Gastroesophageal sphincter (tissue), 4 donors: ENCODE measurements at places on chromosomes 2 and 18. TPM values are rescaled to one million over a fixed set of nuclear protein-coding genes. Genes with fewer than 3 reads are reported as not detected.

Gene NETO1
- 0.23 TPM for total RNA-seq

DNA sequence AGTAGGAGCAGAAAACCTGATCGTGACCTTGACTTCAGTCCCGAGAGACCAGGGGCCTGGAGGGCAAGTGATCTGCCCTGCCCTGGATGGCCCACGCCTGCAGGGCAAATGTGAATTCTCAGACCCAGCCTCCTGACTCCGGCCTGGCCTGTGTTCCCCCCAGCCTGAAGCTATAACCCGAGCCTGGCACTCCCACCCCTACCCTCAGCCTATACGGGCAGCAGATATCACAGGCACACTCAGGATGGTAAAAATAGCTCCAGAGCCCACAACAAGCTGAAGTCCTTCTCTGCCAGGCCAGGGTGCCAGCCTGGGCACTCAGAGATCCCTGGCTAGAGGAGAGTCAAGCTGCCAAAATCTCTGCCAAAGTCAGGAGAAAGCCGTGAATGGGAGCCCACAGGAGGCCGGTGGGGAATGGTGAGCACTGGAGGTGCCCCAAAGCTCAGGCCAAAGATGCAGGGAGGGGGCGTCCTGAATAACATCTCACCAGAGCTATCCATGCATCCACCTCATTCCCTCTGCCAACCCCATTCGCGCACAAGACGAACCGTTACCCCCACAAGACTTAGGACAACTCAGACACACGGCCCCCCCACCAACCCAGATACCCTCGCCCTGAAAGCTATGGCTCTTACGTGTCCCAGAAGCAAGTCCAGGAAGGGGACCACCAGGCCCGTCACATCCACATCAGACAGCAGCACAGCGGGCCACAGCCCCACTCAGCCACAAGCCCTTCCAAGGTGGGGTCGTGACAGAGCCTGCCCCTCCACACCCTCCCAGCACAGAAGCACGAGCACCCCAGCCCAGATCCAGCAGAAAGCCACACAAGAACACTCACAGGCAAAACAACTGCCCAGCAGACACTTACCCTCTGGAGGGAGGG, 144.9 kb downstream of the TNS1 start:
- ATAC-seq = peak; percentile 27
- H3K4me3 ChIP-seq = peak overlapping the region; percentile 42
- H3K4me1 ChIP-seq = peaks cover 100% of the 10 kb centered on the region

DNA sequence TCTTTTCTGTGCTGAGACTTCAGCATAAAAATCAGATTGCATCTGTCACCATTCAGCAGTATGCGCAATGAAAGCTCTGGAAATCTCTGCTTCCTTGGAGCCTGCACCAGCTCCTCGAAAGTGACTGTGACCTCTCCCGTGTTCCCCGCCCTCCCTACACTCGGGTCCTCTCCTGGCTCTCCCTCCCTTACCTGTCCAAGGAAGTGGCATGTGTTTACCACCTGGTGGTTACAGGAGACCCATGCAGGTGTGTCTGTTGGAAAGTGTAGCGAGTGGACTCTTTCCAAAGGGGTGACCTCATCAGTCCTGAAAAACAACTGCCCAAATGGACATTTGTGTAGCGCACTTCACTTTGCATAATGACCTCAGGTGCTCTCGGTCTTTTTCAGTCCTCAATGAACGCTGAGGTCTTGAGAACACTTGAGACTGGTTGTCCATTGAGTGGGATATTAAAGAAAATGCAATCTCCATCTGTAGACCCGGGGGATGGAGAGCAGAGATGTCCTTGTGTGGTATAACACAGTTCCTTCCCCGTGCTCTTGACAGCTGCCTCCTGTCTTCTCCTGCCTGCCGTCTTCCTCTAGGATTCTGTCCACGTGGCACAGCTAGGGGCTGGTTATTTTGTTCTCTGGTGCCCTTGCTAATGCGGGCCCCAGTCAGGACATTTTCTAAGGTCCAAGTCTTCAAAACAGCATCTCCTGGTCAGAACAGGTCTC, 133.2 kb downstream of the ACKR3 start:
- H3K4me3 ChIP-seq = no peak overlapping the region
- H3K4me1 ChIP-seq = no peaks in the 10 kb centered on the region
- no peaks in the 10 kb centered on the region for H3K36me3 ChIP-seq
- no peaks in the 10 kb centered on the region for H3K27me3 ChIP-seq
- ATAC-seq = no peak

- H3K27me3 ChIP-seq = no peaks in the 10 kb centered on the region
- no peak overlapping the region for H3K4me3 ChIP-seq
- no peak overlapping the region for H3K27ac ChIP-seq
- H3K4me1 ChIP-seq = no peaks in the 10 kb centered on the region
Observed at GRCh38 chr2:170084820-170085491, 93.0 kb upstream of the MYO3B start.

DNA sequence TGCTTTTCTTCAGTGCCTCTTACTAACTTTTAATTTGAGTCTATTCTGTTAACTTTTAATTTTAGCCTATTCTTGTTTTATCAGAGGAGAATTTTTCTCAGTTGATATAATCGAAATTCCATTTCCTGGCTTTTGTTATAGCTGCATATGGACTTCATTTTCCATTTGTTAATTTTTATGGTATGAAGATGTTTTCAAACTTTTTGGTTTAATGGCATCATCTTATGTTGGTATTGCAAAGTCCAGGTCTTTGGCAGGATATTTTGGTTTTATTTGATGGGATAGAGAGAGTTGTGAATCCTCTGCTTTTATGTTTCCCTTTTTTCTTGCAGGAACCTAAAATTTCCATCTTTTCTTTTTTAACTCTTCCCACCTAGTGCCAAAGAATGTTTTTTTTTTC, 70.9 kb upstream of the RAPGEF4 start:
- ATAC-seq = no peak
- no peaks in the 10 kb centered on the region for H3K4me1 ChIP-seq
- no peaks in the 10 kb centered on the region for H3K27me3 ChIP-seq
- H3K36me3 ChIP-seq = no peaks in the 10 kb centered on the region

- H3K27me3 ChIP-seq = no peaks in the 10 kb centered on the region
- H3K27ac ChIP-seq = peak overlapping the region; percentile 46
- ATAC-seq = no peak
- H3K4me3 ChIP-seq = no peak overlapping the region
- peaks cover 4% of the 10 kb centered on the region for H3K4me1 ChIP-seq
- H3K36me3 ChIP-seq = no peaks in the 10 kb centered on the region
Observed at GRCh38 chr2:189362283-189362682, 79.0 kb upstream of the WDR75 start.

GRCh38 chr2:173401716-173402326, 47.1 kb downstream of the CDCA7 start:
- peak overlapping the region; percentile 22 for H3K4me3 ChIP-seq
- peaks cover 21% of the 10 kb centered on the region for H3K4me1 ChIP-seq
- peaks cover 93% of the 10 kb centered on the region for H3K27me3 ChIP-seq
- no peak overlapping the region for H3K27ac ChIP-seq

DNA sequence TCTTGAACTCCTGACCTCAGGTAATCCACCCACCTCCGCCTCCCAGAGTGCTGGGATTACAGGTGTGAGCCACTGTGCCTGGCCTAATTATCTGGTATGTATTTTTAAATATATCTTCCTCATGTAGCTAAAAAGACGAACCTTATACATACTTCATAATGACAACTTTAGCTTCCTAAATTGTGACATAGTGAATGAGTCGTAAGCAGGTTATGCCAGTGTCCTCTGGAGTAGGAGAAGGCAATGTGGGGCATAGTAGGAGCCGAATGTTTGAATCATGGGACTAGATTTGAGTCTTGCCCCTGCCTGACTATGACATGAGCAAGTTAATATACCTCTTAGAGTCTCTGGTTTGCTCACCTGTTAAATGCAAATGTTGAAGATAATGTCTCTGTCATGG, 95.8 kb upstream of the FOSL2 start:
- peaks cover 4% of the 10 kb centered on the region for H3K4me1 ChIP-seq
- ATAC-seq = no peak
- H3K4me3 ChIP-seq = no peak overlapping the region
- no peak overlapping the region for H3K27ac ChIP-seq
- peaks cover 3% of the 10 kb centered on the region for H3K36me3 ChIP-seq

GRCh38 chr2:76385943-76386342, 675.2 kb upstream of the GCFC2 start:
- no peaks in the 10 kb centered on the region for H3K36me3 ChIP-seq
- no peak overlapping the region for H3K4me3 ChIP-seq
- no peak overlapping the region for H3K27ac ChIP-seq
- no peak for ATAC-seq
- no peaks in the 10 kb centered on the region for H3K4me1 ChIP-seq

DNA sequence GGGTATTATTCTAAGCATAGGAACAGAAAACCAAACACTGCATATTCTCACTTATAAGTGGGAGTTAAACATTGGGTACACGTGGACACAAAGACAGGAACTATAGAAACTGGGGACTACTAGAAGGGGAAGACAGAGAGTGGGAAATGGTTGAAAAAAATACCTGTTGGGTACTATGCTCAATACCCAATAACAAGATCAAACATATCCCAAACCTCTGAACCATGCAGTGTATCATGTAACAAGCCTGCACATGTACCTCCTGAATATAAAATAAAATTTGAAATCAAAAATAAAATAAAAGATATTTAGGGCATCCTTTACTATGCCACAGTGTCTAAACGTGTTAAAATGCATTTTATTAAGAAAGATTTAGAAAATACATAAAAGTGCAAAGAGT, 221.0 kb upstream of the TFPI start:
- no peak overlapping the region for H3K27ac ChIP-seq
- no peaks in the 10 kb centered on the region for H3K36me3 ChIP-seq
- H3K4me1 ChIP-seq = no peaks in the 10 kb centered on the region
- no peak for ATAC-seq
- H3K4me3 ChIP-seq = no peak overlapping the region

Gene FLACC1
- total RNA-seq = 3.0 TPM

Gene LIPG
- total RNA-seq = 12.4 TPM

Gene TCF23
- total RNA-seq = not detected
